Retina (tissue), 1 donor: ENCODE measurements at places on chromosomes 3 and 15.

DNA sequence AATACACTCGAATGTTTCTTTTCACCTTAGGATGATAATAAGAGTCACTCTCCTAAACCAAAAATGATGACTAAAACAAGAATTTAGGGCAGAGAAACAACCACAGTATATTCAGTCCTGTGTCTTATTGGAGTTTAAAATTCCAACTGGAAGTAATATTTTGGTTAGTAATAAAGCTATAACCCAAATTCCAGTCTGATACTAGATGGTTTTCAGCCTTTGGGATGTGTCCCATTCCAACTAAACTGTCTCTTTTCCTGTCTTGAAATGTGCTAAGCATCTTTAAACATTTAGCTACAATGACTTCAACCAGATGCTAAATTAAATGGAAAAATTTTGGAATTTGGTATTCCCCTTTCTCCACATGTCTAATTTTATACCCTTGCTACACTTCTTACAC is 510.0 kb downstream of the ROBO1 start:
- DNase-seq, result no peak

GRCh38 chr3:23697416-23697815 is 108.3 kb upstream of the UBE2E1 start:
- DNase-seq, result no peak

DNA sequence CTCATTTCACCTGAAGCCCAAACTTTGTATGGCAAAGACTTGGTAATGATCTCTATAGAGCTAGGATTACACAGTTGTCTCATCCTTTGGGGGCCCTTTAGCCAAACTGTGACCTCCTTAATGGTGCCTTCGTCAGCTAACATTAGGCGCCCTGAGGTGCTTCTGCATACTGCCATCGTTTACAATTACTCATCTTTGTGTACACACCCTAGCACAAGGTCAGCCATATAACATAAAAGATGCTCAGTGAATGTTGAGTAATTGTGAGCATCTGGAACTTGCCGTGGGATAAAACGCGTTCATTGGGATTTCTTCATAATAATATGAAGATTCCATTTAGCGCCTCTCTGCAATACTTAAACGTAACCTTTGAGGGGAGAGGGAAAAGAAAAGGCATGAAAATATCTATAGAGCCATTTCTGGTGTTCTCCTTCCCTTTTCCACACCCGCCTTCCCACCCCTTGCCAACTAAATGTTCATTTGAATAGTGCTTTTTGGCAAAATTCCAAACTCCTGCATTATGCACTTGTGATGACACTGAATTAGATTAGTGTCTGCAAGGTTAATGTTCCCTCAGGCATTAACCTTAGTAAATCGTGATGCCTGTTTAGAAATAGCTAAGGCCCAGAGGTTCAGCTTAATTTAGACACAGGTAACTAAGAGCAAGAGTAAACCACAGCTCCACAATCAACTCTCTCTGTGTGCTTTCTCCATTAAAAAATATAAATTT is 990 bp upstream of the ZNF148 start:
- DNase-seq, result no peak

DNA sequence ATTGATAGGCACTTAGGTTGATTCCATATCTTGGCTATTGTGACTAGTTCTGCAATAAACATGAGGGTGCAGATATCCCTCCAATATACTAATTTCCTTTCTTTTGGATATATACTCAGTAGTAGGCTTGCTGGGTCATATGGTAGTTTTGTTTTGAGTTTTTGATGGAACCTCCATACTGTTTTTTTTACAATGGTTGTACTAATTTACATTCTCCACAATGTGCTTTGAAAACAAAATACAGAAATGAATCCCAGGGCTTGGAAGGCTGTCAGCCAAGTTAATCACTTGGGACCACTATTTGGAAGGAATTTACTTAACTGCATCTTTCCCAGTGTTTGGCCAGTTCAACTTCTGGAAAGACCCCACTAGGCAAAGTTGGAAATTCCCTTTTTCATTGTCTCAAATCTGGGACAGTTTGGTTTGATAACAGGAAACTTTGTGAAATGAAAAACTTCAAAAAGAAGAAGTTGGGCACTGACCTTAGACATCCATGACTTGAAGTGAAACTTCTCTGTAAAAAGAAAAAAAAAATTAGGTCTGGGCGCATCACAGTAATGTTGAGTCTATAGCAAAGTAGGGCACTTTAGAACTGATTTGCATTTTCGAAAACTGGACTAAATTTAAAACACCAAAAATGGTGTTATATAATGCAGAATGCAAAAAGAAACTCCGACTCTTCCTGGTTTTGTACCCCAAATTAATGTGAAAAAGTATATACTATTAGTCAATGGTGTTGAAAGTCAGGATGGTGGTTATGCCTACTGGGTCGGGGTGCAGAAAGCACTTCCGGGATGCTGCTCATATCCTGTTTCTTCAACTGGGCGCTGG is 6.0 kb downstream of the CTSH start:
- DNase-seq, result no peak

- no peak for DNase-seq
Measured at GRCh38 chr3:46252980-46253379, 10.7 kb downstream of the CCR3 start.

- no peak for DNase-seq
Measured at GRCh38 chr3:15305359-15305844, 27.0 kb downstream of the SH3BP5 start.

GRCh38 chr3:135138776-135139175 is 343.7 kb downstream of the EPHB1 start:
- DNase-seq, result no peak

GRCh38 chr3:52121464-52121805 is 32.8 kb downstream of the POC1A start:
- DNase-seq, result no peak

- DNase-seq, result peak; percentile 80
Measured at GRCh38 chr15:51341366-51342226, at the start of gene GLDN. GLDN (plus strand) TSS chr15:51341655; CDS start chr15:51341685, 30 bp downstream.

GRCh38 chr3:106212665-106213222 is 343.9 kb upstream of the CBLB start:
- no peak for DNase-seq

GRCh38 chr15:68556139-68556990 is 22.4 kb upstream of the CORO2B start:
- no peak for DNase-seq

GRCh38 chr3:157100096-157100477 is 59.9 kb downstream of the CCNL1 start:
- DNase-seq, result no peak

GRCh38 chr3:45796902-45797637 is 734 bp upstream of the SLC6A20 start:
- DNase-seq, result no peak

DNA sequence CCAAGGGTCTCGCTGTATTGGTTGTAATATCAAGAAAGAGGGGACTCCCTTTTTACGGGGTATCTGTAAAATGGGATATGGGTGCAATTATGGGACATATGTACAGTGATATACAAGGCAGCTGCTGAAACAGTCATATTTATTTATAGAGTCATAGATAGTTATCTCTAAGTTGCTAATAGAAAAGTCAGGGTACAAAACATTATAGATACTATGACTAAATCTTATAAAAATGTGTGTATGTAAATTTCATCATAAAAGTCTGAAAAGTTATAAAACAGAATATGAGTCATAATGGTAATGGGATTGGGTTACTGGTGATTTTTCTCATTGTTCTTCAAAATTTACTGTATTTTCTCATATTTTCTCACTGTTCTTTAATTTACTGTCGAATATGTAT is 344.9 kb upstream of the SLCO3A1 start:
- DNase-seq, result no peak

- no peak for DNase-seq
Measured at GRCh38 chr3:172138792-172139507, 99.6 kb downstream of the FNDC3B start.

GRCh38 chr3:178263236-178263916 is 272.9 kb upstream of the KCNMB2 start:
- no peak for DNase-seq

- DNase-seq, result no peak
Measured at GRCh38 chr15:83200589-83200988, 7.0 kb downstream of the HDGFL3 start.

GRCh38 chr15:30984542-30984941 is 6.9 kb downstream of the MTMR10 start:
- DNase-seq, result peak; percentile 36

- no peak for DNase-seq
Measured at GRCh38 chr15:96332637-96333121, 2.2 kb downstream of the NR2F2 start.

DNA sequence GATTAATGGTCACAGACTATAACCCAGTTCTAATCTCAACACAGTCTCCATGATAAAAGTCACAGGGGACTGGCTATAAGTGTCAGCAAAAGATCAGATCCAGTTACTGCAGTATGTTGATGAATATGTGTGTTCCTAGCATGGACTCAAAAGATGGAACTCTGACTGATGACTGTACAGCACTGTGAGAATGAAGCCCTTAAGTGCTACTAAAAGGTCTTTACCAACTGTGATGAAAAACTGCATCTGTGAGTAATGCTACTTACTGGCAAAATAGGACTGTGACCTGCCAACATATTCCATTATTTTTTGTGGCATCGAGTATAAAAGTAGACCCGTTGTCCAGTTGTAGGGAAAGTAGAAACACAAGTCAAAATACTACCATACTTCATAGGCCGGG is 284.2 kb downstream of the ROBO2 start:
- DNase-seq, result no peak

DNA sequence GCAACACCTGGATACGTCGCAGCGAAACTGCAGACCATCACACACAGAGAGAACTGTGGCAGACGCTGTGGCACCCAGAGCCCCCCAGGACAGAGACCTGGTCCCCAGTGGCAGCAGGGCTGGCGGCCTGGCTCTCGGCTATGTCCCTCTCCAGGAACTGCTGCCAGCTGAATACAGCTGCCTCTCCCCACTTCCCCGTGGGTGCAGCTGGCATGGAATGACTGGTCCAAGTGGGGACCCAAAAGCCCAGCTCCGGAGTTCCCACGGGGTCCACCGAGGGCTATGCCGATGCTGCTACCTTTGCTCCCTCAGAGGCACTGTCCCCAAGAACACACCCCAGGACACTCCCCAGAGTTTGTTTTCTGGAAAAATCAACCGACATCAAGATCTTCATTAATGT is 67.8 kb upstream of the GATA2 start:
- no peak for DNase-seq

DNA sequence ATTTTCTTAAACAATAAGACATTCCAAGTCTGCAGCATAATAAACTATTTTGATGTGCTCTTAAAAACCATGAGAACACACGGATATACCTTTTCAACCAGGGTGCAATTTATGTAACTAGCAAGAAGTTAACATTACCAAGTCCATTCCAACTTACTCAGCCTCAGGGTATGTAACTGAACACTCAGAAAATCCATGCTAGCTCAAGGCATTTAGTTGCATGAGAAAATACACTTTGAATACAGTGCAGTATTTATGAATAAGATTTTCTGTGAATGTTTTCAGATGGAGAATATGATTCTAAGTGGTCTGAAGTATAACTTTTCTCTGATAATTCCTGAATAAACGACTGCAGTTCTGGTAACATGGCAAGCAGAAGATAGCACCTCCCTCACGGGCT is 124.3 kb downstream of the SNRK start:
- DNase-seq, result no peak

- DNase-seq, result peak; percentile 69
Measured at GRCh38 chr15:26970712-26971210, at the start of gene GABRG3. GABRG3 (plus strand) TSS chr15:26971181.

DNA sequence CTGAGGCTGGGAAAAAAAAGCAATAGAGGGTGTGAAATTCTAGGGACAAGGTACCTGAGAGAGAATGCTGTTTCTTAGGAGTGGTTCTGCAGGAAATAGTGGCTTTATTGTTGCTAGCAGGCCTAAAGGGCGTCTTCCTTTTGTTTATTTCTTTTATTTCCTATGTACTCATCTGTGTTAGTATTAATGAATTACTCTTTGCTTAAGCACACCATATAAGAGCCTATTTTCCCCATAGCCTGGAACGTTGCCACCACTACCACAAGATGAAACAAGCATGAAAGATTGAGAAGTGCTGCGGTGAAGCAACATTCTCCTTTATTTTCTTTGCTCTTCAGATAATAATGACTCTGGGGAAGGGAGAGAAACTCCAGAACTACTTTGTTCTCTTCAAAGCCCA is 21.3 kb upstream of the GOLIM4 start:
- no peak for DNase-seq

- no peak for DNase-seq
Measured at GRCh38 chr3:69199942-69200341, 77.5 kb upstream of the LMOD3 start.

DNA sequence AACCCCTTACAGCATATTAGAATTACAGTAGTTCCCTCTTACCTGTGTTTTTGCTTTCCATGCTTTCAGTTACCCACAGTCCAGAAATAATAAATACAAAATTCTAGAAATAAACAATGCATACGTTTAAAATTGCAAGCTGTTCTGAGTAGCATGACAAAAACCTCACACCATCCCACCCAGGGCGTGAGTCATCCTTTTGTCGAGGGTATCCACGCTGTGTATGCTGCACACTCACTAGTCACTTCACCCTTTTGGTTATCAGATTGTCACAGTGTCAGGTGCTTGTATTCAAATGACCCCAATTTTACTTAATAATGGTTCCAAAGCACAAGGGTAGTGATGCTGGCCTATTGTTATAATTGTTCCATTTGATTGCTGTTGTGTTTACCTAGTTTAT is 72.5 kb upstream of the P3H2 start:
- DNase-seq, result no peak

- no peak for DNase-seq
Measured at GRCh38 chr15:52289629-52290081, 5.9 kb downstream of the MYO5C start.

DNA sequence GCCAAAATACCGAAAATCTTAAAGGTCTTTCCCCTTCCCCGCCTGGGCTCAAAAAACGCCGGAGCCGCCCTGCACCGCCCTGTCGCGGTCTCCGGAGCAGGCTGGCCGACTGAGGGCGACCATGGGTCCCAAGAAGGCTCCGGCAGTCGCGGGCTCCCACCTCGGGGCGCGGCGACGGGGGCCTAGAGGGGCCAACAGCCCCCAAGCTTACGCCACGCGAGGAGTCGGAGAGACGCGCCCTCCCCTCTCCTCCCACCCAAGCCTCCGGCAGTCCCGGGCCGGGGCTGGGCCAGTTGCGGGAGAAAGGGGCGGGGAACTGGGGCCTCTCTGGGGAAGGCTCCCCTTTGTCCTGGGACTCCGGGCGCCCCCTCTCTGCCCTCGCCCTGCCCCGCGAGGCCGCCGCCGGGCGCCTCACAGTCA is 69.2 kb downstream of the GOLGA8B start:
- DNase-seq, result peak; percentile 84

DNA sequence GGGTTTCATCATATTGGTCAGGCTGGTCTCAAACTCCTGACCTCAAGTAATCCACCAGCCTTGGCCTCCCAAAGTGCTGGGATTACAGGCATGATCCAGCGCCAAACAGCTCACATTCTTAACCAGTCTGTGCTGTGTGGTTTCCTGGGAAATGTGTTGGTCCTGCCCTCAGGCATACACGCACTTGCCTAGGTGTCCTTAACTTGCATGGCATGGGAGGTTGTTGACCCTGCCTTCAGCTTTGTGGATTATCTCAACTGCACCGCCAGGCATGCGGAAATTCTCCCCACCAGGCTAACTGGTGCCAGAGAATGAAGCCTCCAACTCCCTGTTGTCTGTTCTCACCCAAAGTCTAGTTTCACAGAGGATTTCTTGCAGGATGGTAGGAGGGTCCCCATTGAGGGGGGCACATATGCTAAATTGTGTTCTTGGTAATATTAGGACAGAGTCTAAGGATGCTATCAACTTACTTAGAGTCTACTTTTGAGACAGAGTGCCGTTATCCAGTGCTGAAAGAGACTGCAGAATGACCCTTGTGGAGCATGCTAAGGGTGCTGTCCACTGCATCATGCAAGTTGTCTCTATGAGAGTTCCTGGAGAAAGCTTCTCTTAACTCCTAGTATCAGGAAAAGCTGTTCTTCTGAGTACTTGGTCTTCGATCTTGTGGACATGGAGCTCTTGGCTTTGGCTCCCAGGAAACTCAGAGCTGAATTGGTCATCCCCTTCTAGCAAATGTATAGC is 61.6 kb upstream of the EIF1B start:
- no peak for DNase-seq
